ENCODE measurements at places on chromosomes 3 and 15.

GRCh38 chr3:131713416-131714123 is 210.8 kb upstream of the MRPL3 start:
- no peak for DNase-seq

DNA sequence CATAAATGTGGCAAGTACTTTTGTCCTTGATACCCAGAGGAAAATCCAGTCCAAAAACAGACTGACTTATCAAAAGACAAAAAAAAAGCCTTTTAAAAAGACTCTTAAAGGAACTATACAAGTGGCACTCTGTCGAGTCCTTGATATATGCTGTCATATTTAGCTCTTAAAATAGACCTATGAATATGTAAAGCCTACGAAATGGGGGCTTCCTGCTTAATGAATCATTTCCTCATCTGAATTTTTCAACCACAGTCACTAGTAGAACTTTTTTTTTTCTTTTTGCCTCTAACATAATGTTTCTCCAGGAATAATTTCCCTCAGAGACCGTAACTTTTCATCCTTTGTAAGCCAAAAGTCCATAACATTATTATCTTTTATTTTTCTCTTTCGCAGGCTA is 95.8 kb downstream of the P3H2 start:
- DNase-seq: no peak

- DNase-seq: no peak
Measured at GRCh38 chr3:190121061-190121377, 322 bp upstream of the P3H2 start.

GRCh38 chr3:178618197-178618596 is 82.0 kb downstream of the KCNMB2 start:
- no peak for DNase-seq

DNA sequence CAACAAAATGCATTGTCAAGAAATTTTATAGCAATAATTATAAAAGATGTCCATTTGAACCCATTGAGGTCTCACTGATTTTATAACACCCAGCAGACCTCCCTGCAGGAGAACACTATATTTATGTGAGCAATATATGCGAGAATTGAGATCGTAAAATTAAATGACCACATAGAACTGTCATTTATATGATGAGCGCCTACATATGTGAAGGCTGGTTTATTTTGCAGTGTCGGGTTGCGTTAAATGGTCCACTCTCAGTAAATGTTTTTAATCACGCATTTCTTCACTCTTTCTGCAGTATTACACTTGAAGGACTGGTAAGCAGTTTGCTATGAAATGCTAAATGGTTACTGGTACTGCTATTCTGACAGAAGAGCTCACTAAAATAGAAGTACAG is 408.5 kb upstream of the AGTR1 start:
- no peak for DNase-seq

GRCh38 chr3:45939341-45939771 is 3.9 kb upstream of the CXCR6 start:
- peak; percentile 41 for DNase-seq

GRCh38 chr15:99117563-99118257 is 12.8 kb downstream of the SYNM start:
- DNase-seq: no peak

DNA sequence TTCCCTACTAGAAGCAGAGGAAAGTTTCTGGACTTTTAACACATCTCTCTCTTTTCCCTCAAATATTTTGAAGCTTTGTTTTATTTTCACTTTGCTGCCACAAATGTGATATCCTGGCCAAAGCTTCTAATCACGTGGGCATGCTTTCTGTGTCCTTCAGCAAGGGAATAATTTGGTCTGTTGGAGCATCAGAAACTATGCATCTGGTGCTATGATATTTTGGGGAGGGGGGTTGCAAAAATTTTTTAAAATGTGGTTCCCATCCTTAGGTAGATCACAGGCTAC is 254.2 kb downstream of the GAP43 start:
- no peak for DNase-seq

- DNase-seq: no peak
Measured at GRCh38 chr3:14494973-14495300, 45.2 kb downstream of the GRIP2 start.

- no peak for DNase-seq
Measured at GRCh38 chr15:33068511-33068990, 126.0 kb downstream of the FMN1 start.

DNA sequence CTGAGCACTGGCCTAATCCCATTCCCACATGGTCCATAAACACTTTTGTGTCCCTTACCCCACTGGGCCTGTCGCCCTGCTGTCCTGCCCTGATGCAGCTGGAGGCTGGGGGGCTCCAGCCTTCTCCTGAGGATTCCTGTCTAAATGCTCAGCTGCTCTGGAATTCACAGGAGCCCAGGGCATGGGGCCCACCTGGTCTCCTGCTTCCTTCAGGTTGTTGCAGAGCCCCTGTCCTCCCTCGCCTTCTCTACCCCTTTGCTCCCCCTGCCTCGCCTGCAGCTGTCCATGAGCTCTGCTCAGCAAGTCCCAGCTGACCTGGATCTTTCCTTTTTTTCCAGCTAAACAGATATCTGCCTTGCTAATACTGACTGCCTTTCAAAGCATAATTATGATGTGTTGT is 286.9 kb downstream of the XXYLT1 start:
- no peak for DNase-seq
